ENCODE measurements at places on chromosomes 13 and 19.

DNA sequence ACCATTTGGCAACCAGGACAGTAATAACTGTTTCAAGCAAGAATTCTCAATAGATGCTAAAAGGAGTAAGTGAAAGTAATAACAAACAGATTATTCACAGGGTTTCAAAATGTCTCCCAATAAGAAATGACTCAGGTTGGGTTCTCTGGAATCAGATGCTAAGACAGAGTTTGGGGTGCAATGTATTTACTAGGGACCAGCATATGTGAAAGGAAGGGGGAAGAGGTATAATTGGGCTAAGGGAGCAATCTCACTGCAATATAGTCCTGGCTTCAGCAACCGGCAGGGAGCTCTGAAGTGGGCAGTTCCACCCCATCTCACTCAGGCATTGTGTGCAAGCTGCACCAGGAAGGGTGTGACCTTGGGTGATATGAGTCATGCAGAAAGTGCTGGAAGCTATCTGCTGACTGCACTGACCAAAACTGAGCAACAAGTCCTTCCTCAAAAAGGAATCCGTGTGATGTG is 23.4 kb downstream of the ZDHHC20 start:
- DNase-seq, result peak; percentile 94

DNA sequence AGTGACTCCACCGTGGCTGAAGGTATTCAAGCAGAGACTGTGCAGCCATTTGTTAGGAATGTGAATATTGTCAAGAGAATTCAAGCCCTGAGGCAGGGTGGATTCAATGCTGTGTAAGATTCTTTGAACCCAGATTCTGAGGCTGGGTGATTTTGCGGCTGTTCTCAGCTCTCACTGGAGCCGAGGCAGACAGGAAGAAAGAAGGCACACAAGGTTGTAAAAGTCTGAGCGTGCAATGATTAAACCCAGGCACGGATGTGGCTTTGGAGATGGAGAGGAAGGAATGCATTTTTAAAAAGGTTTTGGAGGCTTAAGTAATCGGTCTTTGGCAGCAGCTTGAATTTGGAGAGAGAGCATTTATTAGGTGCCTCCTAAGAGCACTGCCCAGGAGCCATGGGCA is 187.9 kb downstream of the KATNAL1 start:
- peak; percentile 63 for DNase-seq

DNA sequence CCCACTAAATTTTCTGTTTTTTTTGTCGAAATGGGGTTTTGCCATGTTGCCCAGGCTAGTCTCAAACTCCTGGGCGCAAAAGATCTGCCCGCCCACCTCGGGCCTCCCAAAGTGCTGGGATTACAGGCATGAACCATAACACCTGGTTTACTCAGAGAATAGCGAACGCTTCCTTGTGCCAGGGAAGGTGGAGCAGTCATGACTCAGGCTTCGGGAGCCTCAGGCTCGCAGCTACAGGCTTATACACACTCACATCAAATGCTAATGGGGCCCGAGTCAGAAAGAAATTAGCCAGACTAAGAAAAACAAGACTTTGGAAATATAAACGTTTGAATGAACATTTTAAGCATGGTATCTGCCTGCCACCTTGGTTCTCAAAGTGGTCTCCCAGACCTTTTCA is 11.0 kb upstream of the TPT1 start:
- peak; percentile 46 for DNase-seq

- peak; percentile 76 for DNase-seq
Observed at GRCh38 chr19:32336259-32337083, 8.9 kb upstream of the ZNF507 start.

GRCh38 chr13:69553976-69554375 is 553.6 kb upstream of the ATXN8OS start:
- DNase-seq, result no peak

DNA sequence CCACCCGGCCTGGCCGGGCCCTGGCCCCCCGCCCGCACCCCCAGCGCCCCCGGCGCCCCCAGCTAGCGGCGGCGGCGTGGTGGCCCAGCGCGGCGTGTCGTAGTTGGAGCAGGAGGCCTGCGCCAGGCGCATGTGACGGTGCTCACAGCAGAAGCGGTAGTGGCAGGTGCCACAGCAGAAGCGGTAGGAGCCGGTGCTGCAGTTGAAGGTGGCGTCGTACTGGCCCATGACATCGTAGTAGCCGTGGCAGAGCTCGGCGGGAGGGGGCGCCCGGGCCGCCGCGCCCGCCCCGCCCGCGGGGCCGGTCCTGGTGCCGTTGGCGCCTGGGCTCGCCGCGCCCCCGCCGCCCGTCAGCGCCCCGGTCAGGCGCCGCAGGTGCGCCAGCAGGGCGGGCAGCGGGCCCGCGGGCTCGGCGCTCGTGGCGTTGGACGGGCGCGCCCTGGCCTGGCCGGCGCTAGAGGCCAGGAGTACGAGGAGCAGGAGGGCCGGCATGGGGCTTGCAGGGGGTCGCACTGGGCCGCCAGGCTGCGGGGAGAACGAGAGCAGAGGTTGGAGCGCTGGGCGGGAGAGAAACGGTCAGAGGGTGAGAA is 633 bp downstream of the SHISA7 start:
- DNase-seq, result no peak

- DNase-seq, result peak; percentile 53
Observed at GRCh38 chr13:51532736-51533197, 51.5 kb upstream of the WDFY2 start.

GRCh38 chr19:7515110-7515644 is 726 bp upstream of the ZNF358 start:
- peak; percentile 47 for DNase-seq

DNA sequence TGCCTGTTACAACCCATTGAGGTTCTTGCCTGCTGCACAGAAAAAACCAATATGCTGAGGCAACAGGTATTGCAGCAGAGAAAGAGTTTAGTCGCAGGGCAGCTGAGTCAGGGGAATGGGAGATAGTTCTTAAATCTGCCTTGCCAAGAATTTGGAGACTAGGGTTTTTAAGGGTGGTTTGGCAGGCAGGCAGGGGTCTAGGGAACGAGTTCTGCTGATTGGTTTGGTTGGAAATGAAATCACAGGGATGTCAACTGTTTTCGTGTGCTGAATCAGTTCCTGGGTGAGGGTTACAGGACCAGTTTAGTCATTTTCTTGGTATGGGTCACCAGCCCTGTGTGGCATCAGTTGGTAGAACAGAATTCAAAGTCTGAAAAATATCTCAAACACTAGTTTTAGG is 36.6 kb downstream of the PDS5B start:
- DNase-seq, result no peak

- DNase-seq, result no peak
Observed at GRCh38 chr19:38939957-38940356, 9.2 kb downstream of the MRPS12 start.

DNA sequence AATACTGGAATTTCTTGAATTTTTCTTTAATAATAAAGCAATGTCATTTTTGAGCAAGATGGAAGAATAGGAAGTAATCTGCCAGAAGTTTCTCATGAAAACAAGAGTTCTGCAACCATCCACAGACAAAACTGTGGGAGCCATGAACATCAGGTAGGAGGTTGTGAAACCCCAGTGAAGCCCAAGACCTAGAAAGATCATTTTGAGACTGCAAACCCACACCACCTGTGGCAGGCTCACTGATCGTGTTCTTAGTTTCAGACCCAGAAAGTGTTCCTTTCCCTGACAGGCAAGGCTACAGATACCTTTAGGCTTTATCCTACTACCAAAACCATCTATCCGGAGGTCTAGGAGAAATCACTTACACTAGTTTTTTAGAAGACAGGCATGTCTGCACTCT is 2189.8 kb upstream of the PCDH20 start:
- no peak for DNase-seq

DNA sequence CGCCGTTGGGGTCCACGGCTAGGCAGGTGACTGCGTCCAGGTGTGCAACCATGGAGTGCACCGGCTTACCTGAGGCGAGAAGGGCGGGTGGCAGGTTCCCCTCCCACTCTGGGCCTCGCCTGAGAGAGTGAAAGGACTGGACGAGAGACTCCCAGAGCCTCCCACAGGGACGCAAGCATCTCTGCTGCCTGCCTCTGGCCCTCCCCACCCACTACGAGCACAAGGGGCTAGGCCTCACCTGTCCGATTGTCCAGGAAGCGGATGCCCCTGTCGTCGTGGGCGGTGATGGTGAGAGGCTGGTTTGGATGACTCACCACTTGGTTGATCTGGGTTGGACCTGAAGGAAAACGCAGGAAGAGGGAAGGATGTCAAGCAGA is 5.1 kb upstream of the PRKD2 start:
- DNase-seq, result no peak

DNA sequence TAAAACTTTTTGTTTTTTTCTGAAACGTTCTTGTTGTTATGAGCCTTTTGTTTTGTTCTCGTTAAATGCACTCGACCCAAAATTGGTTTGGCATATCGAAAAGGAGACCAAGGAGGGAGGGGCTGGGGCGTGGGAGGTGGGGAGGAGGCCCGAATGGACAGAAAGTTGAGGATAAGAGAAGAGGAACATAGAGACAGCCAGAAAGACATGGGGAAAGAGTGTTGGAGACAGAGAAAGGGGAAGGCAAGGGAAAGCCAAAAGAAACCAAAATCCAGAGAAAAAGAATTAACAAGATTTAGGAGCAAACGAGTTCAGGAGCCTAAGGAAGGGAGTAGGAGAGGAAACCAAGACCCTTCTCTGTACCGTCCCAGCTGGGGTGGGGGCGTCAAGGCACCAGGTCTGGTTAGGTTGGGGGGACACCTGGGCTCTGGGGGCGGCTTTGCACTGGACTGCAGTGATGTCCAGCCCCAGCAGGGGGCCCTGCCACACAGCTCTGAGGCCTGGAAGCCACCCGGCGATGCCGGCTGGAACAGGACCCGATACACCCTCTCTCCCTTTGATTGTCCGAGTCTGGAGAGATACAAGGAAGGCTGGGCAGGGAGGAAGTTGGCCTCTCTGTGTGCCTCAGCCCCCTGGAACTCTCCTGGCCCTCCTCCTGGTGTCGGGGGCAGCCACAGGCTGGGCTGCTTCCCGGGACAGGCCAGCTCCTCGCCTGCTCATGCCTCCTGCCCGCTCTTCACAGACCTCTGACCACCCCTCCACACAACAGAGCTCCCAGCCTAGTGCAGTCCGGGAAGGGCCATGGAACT is 11.6 kb upstream of the ASF1B start:
- DNase-seq, result peak; percentile 58

DNA sequence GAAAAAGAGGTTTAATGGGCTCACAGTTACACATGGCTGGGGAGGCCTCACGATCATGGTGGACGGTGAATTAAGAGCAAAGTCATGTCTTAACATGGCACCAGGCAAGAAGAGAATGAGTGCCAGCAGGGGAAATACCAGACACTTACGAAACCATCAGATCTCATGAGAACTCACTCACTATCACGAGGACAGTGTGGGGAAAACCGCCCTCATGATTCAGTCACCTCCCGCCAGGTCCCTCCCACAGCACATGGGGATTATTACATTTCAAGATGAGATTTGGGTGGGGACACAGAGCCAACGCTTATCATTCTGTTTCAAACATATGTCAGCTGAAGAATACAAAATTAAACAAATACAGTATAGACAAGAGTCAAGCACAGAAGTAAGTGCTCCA is 165.1 kb downstream of the PCCA start:
- DNase-seq, result no peak

GRCh38 chr13:99505814-99506269 is 4.6 kb downstream of the TM9SF2 start:
- peak; percentile 34 for DNase-seq

GRCh38 chr19:54389553-54389952 is 24.8 kb upstream of the LAIR1 start:
- no peak for DNase-seq

DNA sequence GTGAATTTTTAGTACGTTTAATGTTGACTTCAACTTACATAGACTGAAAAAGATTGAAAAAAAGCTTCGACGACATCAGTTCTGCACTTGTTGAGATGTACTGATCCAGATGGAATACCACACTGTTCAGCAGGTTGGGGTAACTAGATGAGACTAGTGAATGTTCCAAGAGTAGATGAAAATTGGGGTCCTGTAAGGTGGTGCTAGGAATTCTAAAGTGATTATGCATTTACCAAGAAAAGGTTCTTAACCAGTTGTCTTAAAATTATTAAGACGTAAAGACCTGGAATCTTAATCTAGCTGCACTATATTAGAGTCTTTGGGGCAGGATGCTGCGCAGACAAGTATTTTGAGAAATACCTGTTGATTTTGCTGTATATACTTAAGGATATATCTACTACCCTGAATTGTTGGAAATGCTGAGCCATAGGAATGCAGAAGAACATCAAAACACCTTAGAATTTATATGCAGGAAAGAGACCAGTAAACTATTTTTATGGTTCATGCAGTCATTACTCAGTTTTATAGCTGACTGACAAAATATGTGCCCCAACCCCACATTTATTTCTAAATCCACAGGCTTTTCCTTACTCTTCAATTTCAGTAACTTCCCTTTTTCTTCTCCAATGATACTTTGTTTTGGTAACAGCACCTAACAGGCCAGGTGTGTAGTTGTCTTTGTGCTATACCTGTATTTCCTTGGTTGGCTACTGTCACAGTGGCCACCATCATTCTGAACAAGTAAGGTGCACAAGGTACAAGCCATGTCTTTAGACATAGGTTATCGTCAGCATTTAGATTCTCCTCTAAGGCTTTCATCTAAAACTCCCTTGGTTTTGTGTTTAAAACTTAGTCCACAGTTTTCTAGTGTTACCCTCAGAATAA is 8.6 kb downstream of the MIR17HG start:
- no peak for DNase-seq

DNA sequence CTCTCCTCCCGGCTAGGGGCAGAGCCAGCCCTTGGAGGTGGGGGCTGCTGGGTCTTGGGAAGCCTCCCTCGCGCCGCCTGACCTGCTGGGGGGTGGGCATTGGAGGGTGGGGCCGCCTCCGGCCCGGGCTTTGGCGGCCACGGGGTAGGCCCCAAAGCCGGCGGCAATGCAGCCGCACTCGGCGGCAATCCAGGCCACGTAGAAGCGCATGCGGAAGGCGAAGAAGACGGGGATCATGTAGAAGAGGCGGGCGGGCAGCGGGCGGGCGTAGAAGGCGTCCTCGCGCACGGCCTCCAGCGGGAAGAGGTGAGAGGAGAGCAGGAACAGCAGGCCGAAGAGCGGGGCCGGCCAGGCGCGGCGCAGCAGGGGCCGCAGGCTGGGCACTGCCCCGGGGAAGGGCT is 7.7 kb upstream of the TMC4 start:
- no peak for DNase-seq

- peak; percentile 20 for DNase-seq
Observed at GRCh38 chr13:29993716-29994488, 143.5 kb upstream of the UBL3 start.

GRCh38 chr13:42497798-42498197 is 76.2 kb upstream of the TNFSF11 start:
- DNase-seq, result peak; percentile 96

DNA sequence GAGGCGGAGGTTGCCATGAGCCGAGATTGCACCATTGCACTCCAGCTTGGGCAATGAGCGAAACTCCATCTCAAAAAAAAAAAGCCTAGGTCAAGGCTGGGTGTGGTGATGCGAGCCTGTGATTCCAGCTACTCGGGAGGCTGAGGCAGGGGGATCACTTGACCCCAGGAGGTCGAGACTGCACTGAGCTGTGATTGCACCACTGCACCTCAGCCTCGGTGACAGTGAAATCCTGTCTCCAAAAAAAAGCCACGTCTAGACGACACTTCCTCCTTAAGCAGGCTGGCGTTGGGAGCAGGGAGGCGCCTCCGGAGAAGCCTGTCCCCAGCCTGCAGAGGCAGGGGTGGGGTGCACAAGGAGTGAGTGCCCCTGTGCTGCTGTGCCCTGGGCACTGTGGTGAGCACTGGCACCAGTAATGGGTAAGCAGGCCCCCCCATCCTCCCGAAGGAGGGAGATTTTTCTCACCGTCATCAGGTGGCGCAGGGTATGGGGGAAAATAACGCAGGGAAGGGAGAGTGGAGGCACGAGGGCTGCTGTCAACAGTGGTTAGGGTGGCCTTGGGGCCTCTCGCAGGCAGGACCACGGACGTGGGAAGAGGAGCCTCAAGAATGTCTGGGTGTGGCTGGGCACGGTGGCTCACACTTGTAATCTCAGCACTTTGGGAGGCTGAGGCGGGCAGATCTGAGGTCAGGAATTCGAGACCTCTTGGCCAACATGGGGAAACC is 706 bp downstream of the P2RY11 start:
- DNase-seq, result peak; percentile 59
